WTC11 (cell line): ENCODE measurements at places on chromosomes 7 and 10.

- no peak for DNase-seq
These were observed 26.3 kb upstream of the IFRD1 start for GRCh38 chr7:112423987-112424386.

- DNase-seq, result no peak
These were observed 163.8 kb downstream of the INHBA start for GRCh38 chr7:41538810-41539724.

DNA sequence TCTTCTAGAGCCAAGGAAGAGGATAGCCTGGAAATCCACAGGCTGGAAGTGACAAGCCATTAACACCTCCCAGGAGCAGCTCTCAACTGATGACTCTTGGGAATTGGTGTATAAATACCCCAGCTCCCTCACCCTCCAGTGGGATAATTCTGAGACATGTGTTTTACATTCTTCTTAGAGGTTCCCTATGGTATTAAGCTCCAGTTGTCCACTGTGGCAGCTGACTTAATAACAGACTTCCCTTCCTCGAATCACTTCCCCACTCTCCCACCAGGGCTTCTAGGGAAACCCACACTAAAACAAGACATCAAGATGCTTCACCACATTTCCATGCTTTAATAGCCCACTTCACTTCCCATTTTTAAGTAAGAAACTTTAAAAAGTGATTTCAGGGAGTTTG, 47.2 kb downstream of the FAM107B start:
- DNase-seq, result no peak

- no peak for DNase-seq
These were observed 106.4 kb upstream of the CDCA7L start for GRCh38 chr7:22051886-22052673.

GRCh38 chr7:40489844-40490602, 355.2 kb downstream of the SUGCT start:
- DNase-seq, result no peak

DNA sequence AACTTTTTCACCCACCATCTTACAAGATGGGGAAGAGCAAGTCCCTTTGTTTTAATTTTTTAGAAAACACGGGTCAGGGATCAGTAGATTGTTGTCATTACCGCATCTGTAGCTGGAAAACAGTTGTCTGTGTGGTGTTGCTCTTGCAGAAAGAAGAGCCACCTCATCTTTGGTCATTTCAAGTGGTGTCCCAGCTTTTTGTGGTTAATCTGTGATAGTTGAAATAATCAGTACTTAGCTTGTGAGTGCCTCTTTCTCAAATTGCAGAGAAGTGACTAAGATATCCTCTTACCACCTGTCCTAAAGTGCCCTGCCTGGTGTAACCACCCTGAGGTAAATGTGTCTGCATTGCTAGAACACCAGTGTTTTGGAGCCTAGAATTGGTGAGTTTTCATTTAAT, 5.5 kb downstream of the PRPF18 start:
- DNase-seq, result no peak

DNA sequence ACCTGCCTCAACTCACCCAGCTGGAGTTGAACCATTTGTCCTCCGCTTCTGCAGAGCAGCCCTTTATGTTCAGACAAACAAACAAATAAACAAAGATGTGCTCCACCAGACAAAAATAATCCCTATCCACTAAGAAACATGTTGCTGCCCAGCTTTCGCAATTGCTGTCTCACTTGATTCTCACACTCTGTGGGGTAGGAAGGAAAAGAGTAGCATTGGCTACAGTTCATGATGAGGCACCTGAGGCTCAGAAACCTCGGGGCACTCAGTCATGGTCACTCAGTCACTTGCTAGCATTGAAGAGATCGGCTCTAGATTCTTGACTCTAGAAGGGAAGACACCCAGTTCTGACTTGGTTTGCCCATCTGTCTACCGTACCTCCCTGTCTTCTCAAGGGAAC, 88.0 kb upstream of the ZMIZ1 start:
- DNase-seq, result no peak

GRCh38 chr7:31047313-31048146, 4.6 kb upstream of the ADCYAP1R1 start:
- no peak for DNase-seq

- DNase-seq, result no peak
These were observed 30.6 kb downstream of the TMEM243 start for GRCh38 chr7:87188930-87189329.

- no peak for DNase-seq
These were observed 21.6 kb downstream of the DKK1 start for GRCh38 chr10:52335665-52336064.

DNA sequence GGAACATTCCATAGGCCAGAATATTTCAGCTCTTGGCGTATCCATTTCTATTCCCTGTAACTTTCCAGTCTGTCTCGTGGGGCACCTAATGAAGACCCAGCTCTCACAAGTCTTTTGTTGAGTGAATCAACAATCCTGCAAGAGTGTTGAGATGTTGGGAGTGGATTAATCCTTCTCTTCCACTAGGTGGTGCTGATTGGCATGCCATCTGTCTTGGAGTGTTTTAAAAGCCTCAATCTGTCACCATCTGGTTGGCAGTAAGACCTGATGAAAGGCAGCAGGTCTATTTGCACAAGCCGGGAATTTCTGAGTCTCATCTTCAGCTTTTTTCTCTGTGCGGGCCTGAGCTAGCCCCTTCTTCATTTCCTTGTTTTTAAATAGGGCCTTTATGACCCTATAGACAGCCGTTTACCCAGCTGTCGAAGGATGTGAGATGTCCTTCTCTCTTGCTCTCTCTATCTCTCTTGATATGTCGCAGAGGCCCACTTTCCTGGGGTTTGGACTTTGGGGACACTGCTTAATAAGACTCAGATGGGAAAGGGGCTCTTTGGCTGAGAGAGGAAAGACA, 180.5 kb downstream of the ZNF365 start:
- DNase-seq, result peak; percentile 14

- no peak for DNase-seq
These were observed 16.5 kb downstream of the DNAJB12 start for GRCh38 chr10:72338180-72338579.

DNA sequence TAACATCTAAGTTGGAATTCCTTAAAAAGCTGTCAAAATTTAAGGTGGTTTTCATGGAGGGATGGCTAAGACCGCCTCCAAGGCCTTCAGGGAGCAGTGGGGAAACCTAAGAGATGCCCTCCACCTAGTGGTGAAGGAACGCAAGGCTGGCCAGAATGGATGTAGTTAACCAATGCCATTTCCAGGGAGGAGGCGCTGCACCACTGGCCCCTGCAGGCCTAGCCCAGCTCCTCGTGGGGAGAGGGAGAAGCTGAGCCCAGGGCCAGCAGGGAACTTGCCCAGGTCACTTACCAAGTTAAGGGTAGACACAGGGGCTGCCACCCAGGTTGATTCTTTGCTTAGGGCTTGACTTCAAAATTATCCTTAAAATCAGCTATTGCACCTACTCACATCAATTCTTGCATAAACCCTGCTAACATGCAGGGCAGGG, 32.0 kb downstream of the FIGNL1 start:
- DNase-seq, result peak; percentile 89

- DNase-seq, result no peak
These were observed 948.8 kb downstream of the GRM8 start for GRCh38 chr7:126303926-126304325.

DNA sequence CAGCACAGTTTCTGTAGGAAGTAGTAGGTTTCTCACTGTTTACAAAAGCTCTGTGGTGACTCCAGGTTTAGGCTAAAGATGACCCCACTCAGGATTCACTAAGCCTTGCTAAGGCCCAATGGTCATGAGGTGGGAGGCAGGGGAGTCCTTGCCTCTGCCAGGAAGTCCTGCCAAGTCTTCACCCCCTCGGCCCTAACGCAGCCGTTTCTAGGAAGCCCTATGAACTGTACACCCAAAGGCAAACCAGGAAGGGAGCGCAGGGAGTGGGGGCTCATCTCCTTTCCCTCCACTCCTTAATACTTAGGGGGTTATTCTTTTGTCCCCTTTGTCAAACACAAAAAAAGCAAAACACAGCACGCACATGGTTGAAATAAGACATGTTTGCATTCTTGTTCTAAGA, 64.6 kb downstream of the CTBP2 start:
- DNase-seq, result peak; percentile 9

GRCh38 chr10:33832124-33832787, 497.8 kb upstream of the NRP1 start:
- no peak for DNase-seq

- no peak for DNase-seq
These were observed 59.7 kb downstream of the OR13A1 start for GRCh38 chr10:45255706-45256105.
